Mesothelial cell of epicardium (in vitro differentiated cells): ENCODE measurements at places on chromosomes 3 and 15. TPM values are rescaled to one million over a fixed set of nuclear protein-coding genes. Genes with fewer than 3 reads are reported as not detected.

- no peak overlapping the region for H3K27ac ChIP-seq
- H3K27me3 ChIP-seq = no peaks in the 10 kb centered on the region
- H3K4me1 ChIP-seq = no peaks in the 10 kb centered on the region
Measured at GRCh38 chr3:123153125-123154019, 48.4 kb upstream of the SEC22A start.

GRCh38 chr3:24048843-24049242 lies 103.8 kb downstream of the NR1D2 start:
- H3K27me3 ChIP-seq = no peaks in the 10 kb centered on the region
- no peak overlapping the region for H3K27ac ChIP-seq
- peaks cover 7% of the 10 kb centered on the region for H3K4me1 ChIP-seq

DNA sequence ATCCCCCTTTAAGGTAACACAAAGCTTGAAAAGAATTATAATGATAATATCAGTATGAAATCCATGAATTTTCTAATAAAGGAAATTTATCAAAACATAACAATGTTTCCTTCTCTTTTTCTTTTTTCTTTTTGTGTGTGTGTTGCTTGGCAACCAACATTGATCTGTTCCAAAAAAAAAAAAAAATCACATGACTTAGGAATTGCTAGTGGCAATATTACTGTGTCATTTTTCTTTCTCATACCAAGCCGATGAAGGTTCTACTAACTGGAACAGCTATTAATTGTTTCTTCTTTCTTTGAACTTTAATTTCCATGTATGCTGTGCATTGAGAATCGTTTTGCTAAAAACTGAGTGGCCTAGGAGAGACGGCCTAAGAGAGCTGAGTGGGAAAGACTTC lies 317.7 kb upstream of the ONECUT1 start:
- H3K27me3 ChIP-seq = peaks cover 11% of the 10 kb centered on the region
- no peak overlapping the region for H3K27ac ChIP-seq
- no peak for DNase-seq
- no peak overlapping the region for H3K4me3 ChIP-seq

GRCh38 chr3:7484636-7485035 lies 623.7 kb downstream of the GRM7 start:
- H3K27me3 ChIP-seq = no peaks in the 10 kb centered on the region
- H3K27ac ChIP-seq = no peak overlapping the region
- H3K4me3 ChIP-seq = no peak overlapping the region
- H3K4me1 ChIP-seq = no peaks in the 10 kb centered on the region
- no peaks in the 10 kb centered on the region for H3K36me3 ChIP-seq

- H3K27ac ChIP-seq = no peak overlapping the region
- H3K4me3 ChIP-seq = no peak overlapping the region
- no peak for DNase-seq
- peaks cover 65% of the 10 kb centered on the region for H3K27me3 ChIP-seq
- H3K4me1 ChIP-seq = no peaks in the 10 kb centered on the region
Measured at GRCh38 chr3:54537506-54537905, 390.4 kb downstream of the LRTM1 start.

DNA sequence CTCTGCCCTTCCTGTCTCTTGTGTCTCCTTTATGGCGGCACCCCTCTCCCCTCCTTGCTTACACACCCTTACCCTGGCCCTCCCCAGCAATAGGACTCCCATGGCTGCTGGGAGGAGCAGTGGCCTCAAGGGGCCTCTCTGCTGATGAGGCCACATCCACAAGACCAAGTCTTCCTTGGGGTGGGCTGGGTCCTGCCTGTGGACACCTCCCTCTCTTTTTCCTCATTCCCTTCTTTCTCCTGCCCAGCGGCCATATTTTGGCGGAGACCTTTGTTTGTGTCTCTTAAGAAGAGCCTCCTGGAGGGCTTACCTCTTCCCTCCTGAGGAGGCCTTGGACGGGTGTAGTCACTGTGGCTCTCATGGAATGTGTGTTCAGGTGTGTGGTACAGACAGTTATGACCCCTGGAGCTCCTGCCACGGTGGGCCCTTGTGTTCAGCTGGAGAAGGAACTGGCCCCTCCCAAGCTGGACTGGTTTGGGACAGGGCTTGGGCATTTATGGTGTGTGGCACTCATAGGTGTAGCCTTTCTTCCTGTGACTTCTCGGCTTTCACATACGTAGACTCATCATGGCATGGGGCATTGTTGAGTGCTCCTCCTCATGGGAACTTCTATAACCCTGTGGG lies 56.6 kb upstream of the APEH start:
- peak overlapping the region; percentile 44 for H3K27ac ChIP-seq
- no peaks in the 10 kb centered on the region for H3K36me3 ChIP-seq
- DNase-seq = no peak
- H3K4me1 ChIP-seq = peaks cover 20% of the 10 kb centered on the region
- peaks cover 18% of the 10 kb centered on the region for H3K27me3 ChIP-seq

DNA sequence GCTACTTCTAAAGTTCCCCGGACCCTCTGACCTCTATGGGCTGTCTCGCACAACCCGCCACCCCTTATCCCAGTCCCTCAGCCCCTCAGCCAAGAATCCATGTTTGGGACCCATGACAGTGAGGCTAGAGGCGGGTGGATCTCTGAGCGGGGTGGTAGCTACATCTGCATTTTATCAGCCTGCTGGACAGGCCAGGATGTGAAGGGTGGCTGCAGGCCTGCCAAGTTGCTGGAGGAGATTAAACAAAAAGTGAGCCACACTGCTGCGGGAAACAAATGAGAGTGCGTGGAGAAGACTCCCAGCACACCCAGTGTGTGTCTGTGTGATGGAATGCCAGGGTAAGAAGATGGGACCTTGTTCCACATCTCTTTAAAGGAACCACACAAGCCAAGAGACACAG lies 51.1 kb upstream of the SPATA12 start:
- peaks cover under 1% of the 10 kb centered on the region for H3K36me3 ChIP-seq
- DNase-seq = no peak
- peaks cover 34% of the 10 kb centered on the region for H3K4me1 ChIP-seq

TMEM266 gene
- total RNA-seq = 1.8 to 2.0 TPM (median 2.0 TPM) in 3 replicates

ITIH1 gene
- not detected in 3 replicates for total RNA-seq

DAPK2 gene
- 1.2 to 2.6 TPM (median 2.2 TPM) in 3 replicates for total RNA-seq

CLDN16 gene
- 0.07 to 0.20 TPM (median 0.11 TPM) in 3 replicates for total RNA-seq
